Prostate gland (tissue), 2 donors: ENCODE measurements at places on chromosomes 13 and 19.

- no peaks in the 10 kb centered on the region for H3K36me3 ChIP-seq
- peak overlapping the region; percentile 85 for H3K27ac ChIP-seq
- peaks cover 4% of the 10 kb centered on the region for H3K4me1 ChIP-seq
- H3K27me3 ChIP-seq, result no peaks in the 10 kb centered on the region
- DNase-seq, result no peak
- peak overlapping the region; percentile 35 for H3K4me3 ChIP-seq
These were observed 2.6 kb downstream of the MBNL2 start for GRCh38 chr13:97224544-97225300.

DNA sequence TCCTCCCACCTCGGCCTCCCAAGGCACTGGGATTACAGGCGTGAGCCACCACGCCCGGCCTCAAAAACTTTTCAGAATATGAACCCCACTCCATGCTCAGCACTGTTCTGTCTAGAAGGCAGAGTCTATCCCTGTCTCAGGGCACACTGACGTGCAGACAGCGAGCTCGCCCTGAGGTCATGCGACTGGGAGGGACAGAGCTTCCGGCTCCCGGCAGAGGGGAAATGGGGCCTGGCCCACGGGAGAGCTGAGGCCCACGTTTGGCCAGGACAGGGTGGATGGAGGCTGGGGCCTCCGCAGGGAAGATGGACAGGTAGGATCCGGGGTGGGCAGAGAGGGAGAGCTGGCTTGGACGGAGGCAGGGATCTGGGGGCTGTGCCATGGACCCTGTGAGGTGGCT, 2.8 kb upstream of the AZU1 start:
- DNase-seq, result no peak
- H3K36me3 ChIP-seq, result no peaks in the 10 kb centered on the region
- peaks cover 4% of the 10 kb centered on the region for H3K27me3 ChIP-seq
- peaks cover 12% of the 10 kb centered on the region for H3K4me1 ChIP-seq
- no peak overlapping the region for H3K4me3 ChIP-seq

DNA sequence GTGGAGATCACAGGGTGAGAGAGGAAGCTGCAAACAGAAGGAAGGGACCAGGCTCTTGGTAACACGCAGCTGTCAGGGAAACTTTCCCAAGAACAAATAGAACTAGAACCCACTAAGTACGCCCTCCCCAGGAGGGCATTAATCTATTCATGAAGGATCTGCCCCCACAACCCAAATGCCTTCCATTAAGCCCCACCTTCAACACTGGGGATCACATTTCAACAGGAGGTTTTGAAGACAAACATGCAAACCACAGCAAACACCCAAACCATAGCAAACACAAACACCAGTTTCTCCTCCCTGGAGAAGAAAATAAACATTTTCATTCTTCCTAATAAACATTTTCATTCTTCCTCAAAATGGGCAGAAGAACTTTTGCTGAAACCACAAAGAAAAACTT, 329.6 kb downstream of the EFNB2 start:
- H3K4me3 ChIP-seq, result no peak overlapping the region
- H3K36me3 ChIP-seq, result no peaks in the 10 kb centered on the region
- H3K27me3 ChIP-seq, result no peaks in the 10 kb centered on the region
- no peak overlapping the region for H3K27ac ChIP-seq

DNA sequence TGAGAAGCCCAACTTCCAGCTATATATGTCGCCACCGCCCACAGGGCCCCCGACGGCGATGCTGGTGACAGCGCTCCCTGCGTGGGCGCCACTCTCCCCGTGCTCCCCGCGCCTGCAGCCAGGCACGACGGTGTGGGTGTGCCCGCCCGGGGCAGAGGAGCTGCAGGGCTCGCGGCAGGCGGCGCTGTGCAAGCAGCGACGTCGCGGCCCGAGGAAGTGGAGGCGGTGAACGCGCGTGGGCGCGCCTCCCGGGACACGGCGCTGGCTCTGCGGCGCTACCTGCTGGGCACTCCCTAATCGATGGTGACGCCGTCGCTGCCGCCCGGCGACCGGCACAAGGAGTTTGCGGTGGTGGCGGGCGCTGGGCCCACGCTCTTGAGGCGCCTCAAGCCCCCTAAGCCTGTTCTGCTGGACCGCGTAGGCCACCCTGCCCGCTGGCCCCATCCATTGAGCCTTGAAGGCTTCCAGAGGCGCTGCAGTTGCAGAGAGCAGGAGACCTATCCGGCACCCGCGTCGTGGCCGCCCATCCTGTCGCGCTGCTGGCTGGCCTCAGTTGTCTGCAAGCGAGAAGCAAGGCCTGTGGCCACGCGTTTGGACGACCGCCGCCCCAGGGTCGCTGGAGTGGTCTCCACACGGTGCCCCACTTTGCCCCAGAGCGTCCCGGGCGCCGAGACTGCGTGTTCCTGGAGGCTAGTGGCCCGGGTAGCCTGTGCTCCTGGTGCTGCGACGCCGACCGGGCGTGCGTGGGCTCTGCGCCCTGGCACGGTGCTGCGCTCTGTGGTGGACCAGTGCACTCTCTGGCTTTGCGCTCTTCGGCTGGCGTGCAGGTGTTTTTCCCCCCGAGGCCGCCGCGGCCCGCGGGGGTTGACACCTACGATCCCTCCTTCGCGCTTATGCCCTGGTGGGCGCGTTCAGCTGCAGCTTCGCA, 23.1 kb downstream of the LRFN3 start:
- no peak overlapping the region for H3K4me3 ChIP-seq
- no peak for DNase-seq
- peaks cover 7% of the 10 kb centered on the region for H3K27me3 ChIP-seq
- no peak overlapping the region for H3K27ac ChIP-seq
- no peaks in the 10 kb centered on the region for H3K36me3 ChIP-seq

GRCh38 chr19:55152017-55152416, 3.0 kb upstream of the TNNT1 start:
- H3K27ac ChIP-seq, result no peak overlapping the region
- H3K36me3 ChIP-seq, result no peaks in the 10 kb centered on the region

DNA sequence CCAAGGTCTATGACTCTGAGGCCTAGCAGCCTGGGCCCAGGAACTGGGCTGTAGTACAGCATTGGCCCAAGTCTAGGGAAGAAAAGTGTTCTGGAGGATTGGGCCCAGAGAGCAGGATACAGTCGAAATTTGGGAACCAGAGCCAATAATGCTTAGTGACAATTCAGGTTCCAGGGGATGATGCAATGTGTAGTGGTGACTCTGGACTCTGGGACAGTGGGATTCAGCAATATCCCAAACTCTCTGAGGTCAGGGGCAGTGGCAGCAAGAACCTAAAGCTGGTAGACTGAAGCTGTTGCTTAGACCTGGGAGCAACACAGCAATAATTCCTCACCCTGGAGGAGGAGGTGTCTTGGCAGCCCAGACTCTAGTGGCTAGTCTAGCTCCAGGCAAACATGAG, 545.5 kb upstream of the ARGLU1 start:
- no peak for DNase-seq
- H3K4me1 ChIP-seq, result no peaks in the 10 kb centered on the region
- H3K27me3 ChIP-seq, result no peaks in the 10 kb centered on the region
- no peak overlapping the region for H3K4me3 ChIP-seq
- H3K27ac ChIP-seq, result no peak overlapping the region

DNA sequence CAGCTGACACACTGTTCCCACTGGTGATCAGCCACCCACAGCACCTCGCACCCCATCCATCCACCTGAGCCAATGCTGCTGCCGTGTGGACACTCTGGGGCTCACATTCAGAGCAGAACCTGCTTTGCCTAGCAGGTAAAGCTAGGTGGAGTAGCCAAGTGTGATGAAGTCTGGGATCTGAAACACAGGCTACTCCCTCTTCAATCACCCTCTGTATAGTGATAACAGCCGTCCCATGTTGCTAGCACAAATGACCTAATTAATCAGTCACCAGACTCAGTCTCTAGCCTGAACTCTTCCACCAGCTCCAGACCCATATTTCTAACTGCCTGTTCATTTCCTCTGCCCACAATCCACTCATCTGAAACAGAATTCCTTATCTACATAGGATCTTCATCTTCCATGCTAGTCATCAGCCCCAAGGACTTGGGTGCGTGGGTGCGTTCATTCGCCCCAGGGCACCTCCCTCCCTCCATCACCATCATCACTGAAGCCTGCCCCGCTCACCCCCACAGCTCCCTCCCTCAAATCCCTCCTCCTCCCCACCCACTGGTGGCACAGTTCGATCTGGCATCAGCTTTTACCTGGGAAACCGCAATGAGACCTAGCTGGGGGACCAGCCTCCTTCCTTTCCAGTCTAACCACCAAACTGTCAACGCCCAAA, 19.8 kb downstream of the STK24 start:
- no peak overlapping the region for H3K27ac ChIP-seq
- H3K27me3 ChIP-seq, result no peaks in the 10 kb centered on the region
- H3K4me1 ChIP-seq, result no peaks in the 10 kb centered on the region
- H3K4me3 ChIP-seq, result no peak overlapping the region

DNA sequence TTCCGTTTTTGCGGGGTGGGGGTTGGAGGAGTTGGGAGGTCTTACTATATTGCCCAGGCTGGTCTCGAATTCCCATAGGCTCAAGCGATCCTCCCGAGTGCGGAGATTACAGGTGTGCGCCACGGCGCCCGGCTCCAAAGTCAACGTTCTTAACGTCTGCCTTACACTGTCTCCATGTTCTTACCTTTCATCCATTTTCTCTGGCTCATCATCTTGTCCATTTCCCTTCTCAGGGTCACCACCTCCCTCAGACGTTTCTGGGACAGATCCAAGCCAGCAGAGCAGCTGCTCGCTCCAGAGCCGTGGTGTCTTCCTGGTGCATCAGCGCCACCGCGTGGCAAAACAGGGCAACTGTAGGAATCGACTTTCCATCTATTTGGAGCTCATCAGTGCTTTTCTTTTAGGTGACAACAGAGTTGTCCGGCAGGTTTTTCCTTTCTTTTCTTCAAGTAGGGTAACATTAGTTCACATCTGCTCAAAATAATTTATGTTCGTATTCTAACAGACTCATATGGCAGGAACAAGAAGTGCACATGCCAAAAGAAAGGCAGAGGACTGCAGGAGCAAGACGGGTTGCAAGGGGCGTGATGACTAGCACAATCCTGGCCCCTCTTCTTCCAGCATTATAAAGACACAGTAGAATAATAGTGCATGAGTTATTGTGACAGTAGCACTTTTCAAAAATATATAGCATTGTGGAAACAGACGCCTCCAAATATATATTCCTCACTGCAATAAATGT, 103.1 kb upstream of the ABCC4 start:
- no peaks in the 10 kb centered on the region for H3K36me3 ChIP-seq
- H3K27me3 ChIP-seq, result no peaks in the 10 kb centered on the region
- peak overlapping the region; percentile 13 for H3K4me3 ChIP-seq
- H3K27ac ChIP-seq, result no peak overlapping the region
- no peaks in the 10 kb centered on the region for H3K4me1 ChIP-seq

- DNase-seq, result no peak
- no peak overlapping the region for H3K4me3 ChIP-seq
- no peaks in the 10 kb centered on the region for H3K27me3 ChIP-seq
- no peak overlapping the region for H3K27ac ChIP-seq
- H3K36me3 ChIP-seq, result no peaks in the 10 kb centered on the region
- no peaks in the 10 kb centered on the region for H3K4me1 ChIP-seq
These were observed 2213.9 kb upstream of the PCDH20 start for GRCh38 chr13:63629591-63629990.

DNA sequence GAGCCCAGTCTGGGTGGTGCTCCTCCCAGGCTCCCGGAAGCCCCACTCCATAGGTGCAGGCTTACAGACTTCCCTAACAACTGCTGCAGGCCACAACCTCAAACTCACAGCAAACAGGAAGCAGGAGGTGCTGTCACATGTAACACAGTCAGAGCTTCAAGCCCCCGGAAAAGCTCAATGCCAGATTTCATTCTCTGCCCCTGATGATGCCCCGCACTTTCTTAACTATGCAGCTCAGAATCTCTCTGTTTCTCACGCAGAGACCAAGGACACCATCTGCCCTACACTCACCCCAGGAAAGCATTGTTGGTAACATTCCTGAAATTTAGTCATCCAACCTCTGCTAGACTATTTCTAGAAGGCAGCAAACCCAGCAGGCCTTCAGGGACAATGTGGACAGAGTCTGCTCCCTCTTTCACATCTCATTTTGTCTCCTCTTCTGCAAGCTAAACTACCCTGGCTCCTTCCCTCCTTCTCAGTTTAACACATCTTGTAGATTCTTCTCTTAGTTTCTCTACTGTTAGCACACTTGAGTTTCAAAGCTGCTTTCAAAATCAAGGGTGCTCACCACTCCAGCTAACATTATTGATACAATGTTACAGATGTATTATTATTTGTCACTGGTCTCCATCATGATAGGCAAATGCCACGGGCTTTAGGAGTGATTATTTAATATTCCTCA, 162.5 kb downstream of the KCTD12 start:
- no peak overlapping the region for H3K4me3 ChIP-seq
- no peaks in the 10 kb centered on the region for H3K27me3 ChIP-seq
- no peak overlapping the region for H3K27ac ChIP-seq
- H3K4me1 ChIP-seq, result no peaks in the 10 kb centered on the region

- H3K36me3 ChIP-seq, result no peaks in the 10 kb centered on the region
- no peaks in the 10 kb centered on the region for H3K27me3 ChIP-seq
- no peaks in the 10 kb centered on the region for H3K4me1 ChIP-seq
- no peak for DNase-seq
- no peak overlapping the region for H3K4me3 ChIP-seq
These were observed 5.3 kb upstream of the PTPRS start for GRCh38 chr19:5345895-5346386.

GRCh38 chr19:7980168-7980567, 25.3 kb downstream of the ELAVL1 start:
- H3K27ac ChIP-seq, result no peak overlapping the region
- no peak overlapping the region for H3K4me3 ChIP-seq
- H3K36me3 ChIP-seq, result peaks cover 12% of the 10 kb centered on the region
- no peaks in the 10 kb centered on the region for H3K27me3 ChIP-seq
- H3K4me1 ChIP-seq, result no peaks in the 10 kb centered on the region
- no peak for DNase-seq

GRCh38 chr13:98537306-98537705, 39.6 kb downstream of the STK24 start:
- H3K36me3 ChIP-seq, result no peaks in the 10 kb centered on the region
- no peak overlapping the region for H3K4me3 ChIP-seq
- H3K27me3 ChIP-seq, result no peaks in the 10 kb centered on the region
- no peak overlapping the region for H3K27ac ChIP-seq
- no peak for DNase-seq

DNA sequence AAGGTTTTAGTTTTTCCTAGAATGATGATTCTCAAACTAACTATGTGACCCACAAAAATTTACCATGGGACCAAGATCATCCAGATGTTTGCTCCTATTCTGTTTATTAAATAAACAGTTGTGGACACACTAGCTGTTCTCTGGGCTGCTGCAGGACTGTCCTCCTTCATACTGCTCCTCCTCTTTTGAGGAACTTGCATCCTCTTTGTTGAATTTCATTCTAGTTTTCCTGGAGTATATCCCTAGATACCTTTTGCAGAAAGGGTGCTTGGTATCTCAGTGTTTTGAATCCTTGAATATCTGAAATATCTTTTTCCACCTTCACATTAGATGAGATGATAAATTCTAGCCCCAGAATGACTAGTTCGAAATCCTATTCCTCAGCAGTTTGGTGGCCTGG, 24.1 kb downstream of the VASP start:
- H3K4me3 ChIP-seq, result no peak overlapping the region
- H3K27me3 ChIP-seq, result no peaks in the 10 kb centered on the region
- H3K27ac ChIP-seq, result no peak overlapping the region
- DNase-seq, result no peak

- DNase-seq, result peak; percentile 53
- no peaks in the 10 kb centered on the region for H3K27me3 ChIP-seq
- H3K4me1 ChIP-seq, result peaks cover 22% of the 10 kb centered on the region
- no peaks in the 10 kb centered on the region for H3K36me3 ChIP-seq
These were observed 3.9 kb downstream of the SBNO2 start for GRCh38 chr19:1169921-1170885.

- DNase-seq, result no peak
- no peaks in the 10 kb centered on the region for H3K4me1 ChIP-seq
- no peak overlapping the region for H3K4me3 ChIP-seq
- H3K36me3 ChIP-seq, result no peaks in the 10 kb centered on the region
These were observed 31.2 kb upstream of the CACNA1A start for GRCh38 chr19:13537454-13537853.
